ENCODE measurements at places on chromosomes 2 and 18.

GRCh38 chr2:99478632-99479031, 11.2 kb downstream of the REV1 start:
- no peak for DNase-seq

DNA sequence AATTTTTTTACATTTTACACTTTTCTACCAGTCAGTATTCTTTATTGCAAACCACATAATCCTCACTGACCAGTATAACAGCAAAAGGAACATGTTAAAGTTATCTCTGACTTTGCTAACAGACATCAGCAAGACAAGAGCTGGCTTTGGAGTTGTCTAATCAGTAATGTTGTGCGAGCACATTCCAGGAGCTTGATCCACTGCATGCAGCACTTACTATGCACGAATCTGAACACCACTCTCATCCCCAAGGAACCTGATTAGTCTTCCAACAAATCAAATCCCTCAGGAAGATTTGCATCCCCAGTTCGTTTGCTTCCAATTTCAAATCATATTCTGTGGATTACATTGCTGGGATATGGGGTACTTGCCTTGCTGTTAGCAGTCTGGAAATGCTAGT, 269.3 kb upstream of the EPC2 start:
- DNase-seq, result no peak

- no peak for DNase-seq
These were observed 224.1 kb downstream of the PHLPP1 start for GRCh38 chr18:62939433-62939832.

DNA sequence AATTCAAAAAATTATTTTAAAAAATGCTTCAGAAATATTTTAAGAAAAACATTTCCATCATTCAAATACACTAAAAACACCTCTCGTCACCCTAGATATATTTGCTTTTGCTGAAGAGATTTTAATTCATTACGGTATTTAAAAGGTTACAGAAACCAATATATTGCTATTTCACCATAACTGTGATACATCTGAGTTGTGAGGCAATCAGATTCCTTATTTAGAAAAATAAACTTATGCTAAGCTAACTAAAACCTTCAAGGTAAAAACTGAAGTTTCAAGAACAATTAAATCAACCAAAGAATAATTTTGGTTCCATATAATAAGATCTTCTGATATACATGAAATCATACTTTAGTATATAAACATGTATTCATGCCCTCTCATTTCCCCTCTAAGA, 32.8 kb downstream of the PELI1 start:
- DNase-seq, result no peak

DNA sequence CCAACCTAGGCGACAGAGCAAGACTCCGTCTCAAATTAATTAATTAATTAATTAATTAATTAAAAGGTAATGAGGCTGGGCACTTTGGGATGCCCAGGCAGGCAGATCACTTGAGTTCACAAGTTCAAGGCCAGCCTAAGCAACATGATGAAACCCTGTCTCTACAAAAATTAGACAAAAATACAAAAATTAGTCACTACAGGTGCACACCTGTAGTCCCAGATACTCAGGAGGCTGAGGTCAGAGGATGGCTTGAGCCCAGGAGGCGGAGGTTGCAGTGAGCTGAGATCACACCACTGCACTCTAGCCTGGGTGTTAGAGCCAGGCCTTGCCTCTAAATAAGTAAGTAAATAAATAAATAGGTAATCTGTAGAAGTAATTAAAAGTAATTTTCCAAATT, 6.8 kb downstream of the SF3B1 start:
- no peak for DNase-seq

- no peak for DNase-seq
These were observed 368.2 kb downstream of the CDH2 start for GRCh38 chr18:27808683-27809082.

DNA sequence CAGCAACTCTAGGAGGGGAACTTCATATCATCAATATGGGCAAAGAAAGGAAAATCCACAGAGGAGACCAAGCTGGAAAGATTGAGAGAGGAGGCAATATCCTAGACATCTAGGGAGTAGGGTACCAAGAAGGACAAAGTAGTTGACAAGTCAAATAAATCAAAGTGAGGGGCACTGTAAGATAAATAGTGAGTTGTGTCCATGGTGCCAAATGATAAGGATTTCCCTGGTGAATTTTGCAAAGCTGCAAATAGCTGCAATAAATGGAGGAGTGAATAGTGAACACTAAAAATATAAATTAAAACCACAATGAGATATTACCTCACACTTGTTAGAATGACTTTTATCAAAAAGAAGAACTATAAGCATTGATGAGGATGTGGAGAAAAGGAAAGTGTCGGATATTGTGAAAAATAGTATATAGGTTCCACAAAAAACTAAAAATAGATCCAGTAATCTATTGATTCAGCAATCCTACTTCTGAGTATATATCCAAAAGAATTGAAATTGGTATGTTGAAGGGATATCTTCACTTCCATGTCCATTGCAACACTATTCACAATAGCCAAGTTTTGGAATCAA, 258.2 kb upstream of the FN1 start:
- DNase-seq, result no peak

GRCh38 chr2:208356846-208357574, 49.6 kb upstream of the PTH2R start:
- DNase-seq, result no peak

DNA sequence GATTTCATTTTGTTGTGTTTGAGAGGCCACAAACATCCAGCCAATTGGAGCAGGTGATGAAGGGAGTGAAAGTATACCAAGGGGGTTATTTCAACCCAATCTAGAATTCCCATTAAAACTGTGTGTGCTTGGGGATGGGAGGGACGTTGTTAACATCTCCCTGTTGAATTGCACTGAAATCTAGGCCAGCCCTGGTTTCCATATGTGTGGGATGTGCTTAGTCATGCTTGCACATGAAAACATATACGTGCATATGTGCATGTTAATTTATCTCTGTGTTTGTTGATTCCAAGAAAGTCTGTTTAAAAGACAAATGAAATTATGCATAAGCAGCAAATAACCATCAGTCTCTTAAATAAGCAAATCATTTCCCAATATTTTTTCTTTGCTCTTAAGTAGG, 5.6 kb downstream of the CELF4 start:
- no peak for DNase-seq

- no peak for DNase-seq
These were observed 4.7 kb downstream of the ESPNL start for GRCh38 chr2:238104691-238105371.
